Amniotic epithelial cell (primary cell): ENCODE measurements at places on chromosomes 4 and X.

- DNase-seq: no peak
Observed at GRCh38 chr4:26218677-26219605, 101.9 kb upstream of the RBPJ start.

DNA sequence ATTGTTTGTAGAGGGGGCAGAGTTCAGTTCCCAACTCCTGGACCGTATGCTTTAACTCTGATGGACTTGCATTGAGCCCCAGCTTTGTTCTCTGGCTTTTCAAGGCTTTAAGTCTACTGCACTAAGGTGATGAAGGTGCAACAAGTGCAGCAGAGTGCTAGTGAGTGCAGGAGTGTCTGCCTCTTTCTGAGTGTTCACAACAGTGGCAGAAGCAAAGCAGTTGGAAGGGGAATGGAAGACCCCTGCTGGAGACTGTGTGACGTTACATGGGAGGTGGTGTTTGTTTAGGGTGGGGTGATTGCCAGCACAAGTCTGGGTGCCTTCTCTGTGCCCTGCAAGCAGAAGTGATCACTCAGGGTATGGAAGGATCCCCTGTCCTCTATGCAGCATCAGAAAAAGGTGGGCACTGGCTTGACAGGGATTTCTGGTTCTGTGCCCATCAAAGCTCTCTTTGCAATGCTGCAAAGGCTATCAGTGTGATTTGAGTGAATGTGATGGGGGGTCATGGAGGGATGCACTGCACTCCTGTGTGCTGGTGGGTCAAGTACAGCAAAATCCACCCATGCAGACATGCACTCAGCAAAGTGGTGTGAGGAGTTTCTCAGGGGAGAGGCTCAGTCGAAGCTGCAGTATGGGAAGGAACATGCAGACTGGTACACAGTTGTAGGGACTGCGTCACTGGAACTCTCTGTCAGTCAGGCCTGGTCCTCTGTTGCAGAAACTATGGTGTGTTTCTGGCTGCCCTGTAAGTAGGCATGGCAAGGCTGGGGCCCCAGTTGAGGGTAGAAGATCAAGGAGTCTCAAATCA lies 70.9 kb upstream of the UGT2B7 start:
- peak; percentile 25 for DNase-seq

DNA sequence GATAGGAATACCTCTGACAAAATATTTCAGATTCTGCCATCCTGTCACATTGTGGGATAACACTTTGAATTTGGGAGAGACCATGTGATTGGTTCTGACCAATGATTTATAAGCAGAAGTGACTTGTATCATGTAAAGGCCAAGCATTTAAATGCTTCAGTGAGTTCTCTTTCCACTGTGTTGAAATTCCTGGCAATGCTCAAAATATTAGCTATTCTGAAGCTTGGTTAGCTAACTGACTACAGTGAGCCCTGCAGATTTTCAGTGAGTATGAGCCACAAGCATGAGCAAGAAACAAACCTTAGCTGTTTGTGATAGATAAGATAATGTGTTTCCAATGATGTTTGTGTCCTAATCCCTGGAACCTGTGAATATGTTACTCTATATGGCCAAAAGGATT lies 562.8 kb upstream of the AADAT start:
- DNase-seq: peak; percentile 69

DNA sequence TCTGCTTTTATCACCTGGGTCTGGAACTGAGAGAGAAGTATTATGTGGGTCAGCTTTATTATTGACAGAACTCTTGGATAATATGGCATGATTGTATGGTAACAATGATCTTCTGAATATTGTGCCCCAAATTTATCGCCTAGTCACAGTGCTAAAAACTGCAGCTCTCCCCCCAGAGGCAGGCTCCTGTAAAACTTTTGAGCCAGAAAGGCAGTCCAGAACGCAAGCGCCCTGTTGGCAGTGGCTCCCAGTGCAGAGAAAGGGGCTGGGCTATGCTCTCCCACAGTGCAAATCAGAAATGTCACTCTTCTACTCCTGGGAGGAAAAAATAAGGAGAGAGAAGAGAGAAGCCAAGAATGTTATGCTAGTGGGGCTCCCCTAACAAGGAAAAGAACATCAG lies 50.5 kb downstream of the HELT start:
- DNase-seq: no peak

GRCh38 chr4:66837279-66837922 lies 707.9 kb downstream of the CENPC start:
- DNase-seq: no peak

- DNase-seq: no peak
Observed at GRCh38 chr4:10239982-10240654, 123.5 kb upstream of the WDR1 start.

DNA sequence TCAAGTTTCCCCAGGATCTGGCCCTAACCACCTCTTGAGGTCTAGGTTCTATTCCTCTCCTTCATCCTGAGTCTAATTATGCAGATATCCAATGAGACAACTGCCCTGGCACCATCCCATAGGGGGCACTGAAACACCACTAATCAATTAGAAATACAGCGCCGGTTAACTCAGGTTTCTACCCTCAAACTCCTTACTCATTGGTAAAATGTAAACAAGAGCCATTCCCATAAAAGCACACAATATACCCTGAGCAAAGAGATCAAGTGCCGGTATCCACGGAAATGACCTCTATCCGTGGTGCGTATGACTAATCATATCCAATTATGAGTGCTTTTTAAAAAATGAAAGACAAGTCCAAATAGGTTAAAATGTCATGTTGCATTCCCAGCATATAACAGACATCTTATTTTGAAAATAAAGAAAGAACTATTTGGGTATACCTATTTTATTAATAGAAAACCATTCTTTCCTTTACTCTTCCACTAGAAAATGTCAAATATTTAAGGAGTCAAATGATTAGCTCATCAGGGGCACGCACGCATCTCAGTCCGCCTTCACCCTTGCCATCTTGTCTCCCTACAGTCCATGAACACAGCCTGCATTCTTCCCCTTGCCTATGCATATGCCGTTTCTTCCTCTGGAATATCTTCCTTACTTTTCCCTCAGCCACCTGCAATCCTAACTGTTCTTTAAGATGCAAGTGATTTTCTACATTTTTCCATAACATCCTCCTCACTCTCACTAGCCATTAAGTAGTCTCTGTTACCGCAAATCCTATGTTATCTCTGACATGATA lies 141.1 kb downstream of the MAML3 start:
- DNase-seq: peak; percentile 79

DNA sequence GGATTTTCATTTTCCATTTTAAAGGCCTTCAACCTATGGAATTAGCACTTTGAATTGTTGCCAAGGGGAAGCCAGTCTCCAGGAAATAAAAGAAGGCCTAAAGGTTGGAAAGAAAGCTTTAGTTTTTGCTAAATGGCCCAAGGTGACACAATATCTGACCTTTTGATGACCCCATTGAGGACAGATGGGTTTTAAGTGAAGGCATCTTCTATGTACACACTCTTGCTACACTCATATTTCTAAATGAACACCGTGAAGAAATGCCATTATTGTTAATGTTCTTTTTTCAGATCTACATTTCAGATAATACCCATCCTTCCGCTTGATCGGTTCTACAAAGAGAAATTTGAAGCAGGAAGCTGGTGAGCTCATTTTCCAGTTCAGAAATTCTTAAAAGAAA lies 162.8 kb upstream of the POU3F4 start:
- DNase-seq: no peak

- no peak for DNase-seq
Observed at GRCh38 chr4:85151371-85151770, 184.9 kb upstream of the WDFY3 start.

DNA sequence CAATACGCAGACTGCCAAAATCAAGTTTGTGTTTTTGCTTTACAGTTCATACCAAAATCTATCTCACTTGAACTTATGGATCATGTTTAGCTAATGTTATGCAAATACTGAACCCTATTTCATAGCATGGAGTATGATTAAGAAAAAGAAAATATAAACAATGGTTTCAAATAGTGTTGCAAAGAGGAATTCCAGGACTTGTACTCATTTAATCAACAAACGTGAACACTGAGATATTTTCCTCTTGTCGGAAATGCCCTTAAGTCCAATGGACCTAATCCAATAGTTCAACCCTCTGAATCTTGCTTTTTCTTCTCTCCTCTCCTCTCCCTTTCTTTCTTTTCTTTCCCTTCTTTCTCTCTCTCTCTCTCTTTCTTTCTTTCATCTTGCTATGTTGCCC lies 30.8 kb downstream of the RASL11B start:
- peak; percentile 31 for DNase-seq

DNA sequence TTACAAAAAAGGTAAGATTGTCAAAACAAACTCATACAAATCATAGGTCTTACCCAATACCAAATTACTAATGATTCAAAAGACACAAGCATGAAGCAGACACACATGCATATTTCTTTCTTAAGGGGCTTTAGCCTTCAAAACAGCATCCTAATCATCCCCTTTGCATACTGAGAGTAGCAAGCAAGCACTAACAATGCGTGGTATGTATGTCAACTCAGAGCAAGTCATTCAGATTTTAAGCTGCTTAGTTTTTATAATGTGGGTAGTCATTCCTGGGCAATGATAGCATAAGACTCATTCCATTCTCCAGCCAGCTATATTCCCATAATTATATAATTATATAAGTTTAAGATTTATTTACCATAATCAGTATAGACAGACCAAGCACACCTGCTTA lies 219.6 kb downstream of the DKK2 start:
- peak; percentile 64 for DNase-seq

- peak; percentile 84 for DNase-seq
Observed at GRCh38 chr4:165369522-165369921, 9.3 kb upstream of the CPE start.

DNA sequence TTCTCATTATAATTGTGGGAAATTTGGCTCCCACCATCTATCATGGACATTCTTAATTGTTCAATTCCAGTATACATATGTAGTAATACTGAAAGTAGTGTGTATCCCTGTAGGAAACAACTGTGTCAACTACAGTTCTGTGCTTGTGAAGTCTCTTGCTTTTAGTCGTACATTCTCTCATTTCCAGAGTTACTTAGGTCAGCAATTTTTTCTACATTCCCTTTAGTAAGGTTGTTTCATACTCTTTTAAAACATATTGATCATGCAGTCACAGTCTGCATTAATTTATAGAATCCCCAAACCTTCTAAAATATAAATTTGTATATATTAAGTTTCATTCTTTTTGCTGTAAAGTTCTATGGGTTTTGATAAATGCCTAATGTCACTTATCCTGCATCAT lies 289.2 kb upstream of the PCDH10 start:
- no peak for DNase-seq

DNA sequence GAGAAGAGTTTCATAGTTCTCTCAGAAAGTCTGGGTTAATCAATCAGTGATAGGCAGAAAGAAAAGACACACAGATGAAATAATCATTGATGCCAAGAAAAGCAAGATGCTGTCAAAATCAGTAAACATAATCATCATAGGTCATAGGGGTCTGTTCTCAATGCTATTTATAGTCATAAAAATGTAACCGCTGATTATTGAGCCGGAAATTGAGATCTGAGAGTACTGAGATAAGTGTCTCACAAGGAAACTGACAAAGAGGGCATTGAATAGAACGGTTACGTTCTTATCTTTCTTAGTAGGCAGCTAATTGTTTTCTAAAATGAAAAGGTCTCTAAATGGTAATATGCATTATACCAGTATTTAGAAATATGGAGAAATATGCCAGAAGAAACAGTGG lies 1686.1 kb upstream of the AGA start:
- DNase-seq: no peak

GRCh38 chr4:172018358-172018757 lies 205.2 kb downstream of the GALNTL6 start:
- no peak for DNase-seq

- no peak for DNase-seq
Observed at GRCh38 chrX:14934423-14934822, 61.2 kb downstream of the MOSPD2 start.

DNA sequence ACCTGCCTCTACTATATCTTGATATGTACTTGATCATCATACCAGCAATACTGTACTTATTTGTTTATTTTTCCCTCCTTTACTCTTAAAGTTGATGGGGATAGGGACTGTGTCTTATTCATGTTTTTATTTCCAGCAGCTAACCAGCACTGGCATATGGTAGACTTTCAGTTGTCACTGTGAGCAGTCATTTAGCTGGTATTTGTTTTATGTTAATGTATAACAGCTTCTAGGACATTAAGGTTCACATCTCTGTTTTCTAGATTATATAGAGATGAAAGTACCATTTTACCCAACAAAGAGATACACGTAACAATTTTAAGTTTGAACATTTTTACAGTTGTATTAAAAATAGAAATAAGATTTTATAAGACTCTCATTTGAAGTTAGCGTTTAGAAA lies 17.9 kb downstream of the METTL14 start:
- DNase-seq: no peak

DNA sequence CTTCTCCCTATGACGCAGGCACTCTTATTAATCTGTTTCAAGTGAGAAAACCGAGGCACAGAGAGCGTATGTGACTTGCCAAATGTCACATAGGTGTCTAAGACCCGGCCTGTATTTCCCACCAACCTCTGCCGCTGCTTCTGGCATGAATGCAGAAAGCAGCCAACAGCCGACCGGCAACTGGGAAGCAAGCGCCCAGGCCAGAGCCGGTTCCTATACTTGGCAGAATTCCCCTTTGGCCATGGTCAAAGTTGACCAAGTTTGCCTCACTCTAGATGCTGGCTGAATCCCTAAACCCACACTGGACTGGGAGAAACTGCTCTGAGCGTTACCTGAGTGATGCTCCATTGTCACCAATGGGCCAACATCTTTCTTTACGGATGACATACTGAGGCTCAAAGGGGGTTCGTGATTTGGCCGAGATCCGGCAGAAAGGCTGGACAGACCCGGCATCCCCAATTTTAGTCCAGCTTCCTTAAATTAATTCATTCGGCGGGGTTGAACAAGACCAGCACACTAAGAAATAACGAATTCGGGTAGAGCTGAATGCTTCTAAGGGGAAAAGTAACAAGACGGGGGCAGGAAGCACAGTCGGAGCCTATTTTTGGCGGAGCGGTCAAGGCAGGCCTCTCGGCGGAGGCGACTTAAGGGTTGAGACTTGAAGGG lies 11.2 kb downstream of the MSX1 start:
- no peak for DNase-seq

DNA sequence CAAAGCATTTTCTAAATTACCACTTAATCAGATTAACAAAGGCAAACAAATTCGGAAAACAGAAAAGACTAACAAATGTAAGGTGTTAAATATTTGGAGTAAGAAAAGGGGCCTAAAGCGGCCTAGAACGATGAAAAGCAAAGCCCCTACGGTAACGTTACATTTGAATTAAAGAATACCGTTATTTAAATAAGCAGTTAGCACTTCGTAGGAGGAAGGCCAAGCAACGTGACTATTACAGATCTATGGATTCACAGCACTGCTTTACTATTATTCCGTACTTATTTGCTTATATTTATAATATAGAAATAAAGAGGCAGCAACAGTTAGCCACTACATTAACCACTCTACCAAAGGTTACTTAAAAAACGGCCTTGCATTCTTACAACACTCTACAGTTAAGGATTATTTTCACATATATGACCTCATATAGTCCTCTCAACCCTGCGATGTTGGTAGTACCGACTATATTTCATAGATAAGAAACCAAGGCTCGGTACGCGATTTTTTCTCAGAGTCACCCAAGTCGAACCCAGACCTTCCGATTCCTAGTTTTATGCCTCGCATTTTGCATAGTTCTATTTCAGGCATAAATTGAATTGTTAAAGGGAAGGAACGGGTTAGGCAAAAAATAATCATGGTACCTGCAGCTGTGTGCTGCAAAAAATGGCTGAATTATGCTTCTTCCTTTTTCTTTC lies 2.9 kb downstream of the KLHL15 start:
- DNase-seq: peak; percentile 58
